Inflammatory macrophage treated with lipopolysaccharide for 1 hour (primary cell): ENCODE measurements at places on chromosomes 3 and 15.

DNA sequence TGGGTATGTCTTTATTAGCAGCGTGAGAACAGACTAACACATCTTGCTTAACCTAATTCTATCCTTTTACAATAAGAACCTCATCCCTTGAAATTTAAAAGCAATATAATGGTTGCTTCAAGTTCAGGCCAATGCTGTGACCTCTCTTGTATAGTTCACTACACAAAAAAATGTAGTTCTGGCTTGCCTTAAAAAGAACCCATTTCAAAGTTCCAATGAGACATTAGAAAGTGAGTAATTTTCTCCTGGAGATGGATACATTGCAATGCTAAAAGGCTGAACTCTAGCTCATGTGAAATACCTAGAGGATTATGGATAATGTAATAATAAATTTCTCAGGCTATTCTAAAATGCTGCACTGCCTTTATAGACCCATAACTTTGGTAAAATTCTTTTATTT, 47.8 kb downstream of the ATP13A4 start:
- DNase-seq, result no peak

GRCh38 chr15:71290881-71291635, 175.8 kb downstream of the THSD4 start:
- DNase-seq, result no peak

- no peak for DNase-seq
Measured at GRCh38 chr3:24259901-24260512, 234.6 kb downstream of the THRB start.

GRCh38 chr3:156787926-156788663, 38.1 kb upstream of the LEKR1 start:
- DNase-seq, result peak; percentile 35

GRCh38 chr3:69385123-69385722, 665 bp downstream of the FRMD4B start:
- DNase-seq, result no peak

DNA sequence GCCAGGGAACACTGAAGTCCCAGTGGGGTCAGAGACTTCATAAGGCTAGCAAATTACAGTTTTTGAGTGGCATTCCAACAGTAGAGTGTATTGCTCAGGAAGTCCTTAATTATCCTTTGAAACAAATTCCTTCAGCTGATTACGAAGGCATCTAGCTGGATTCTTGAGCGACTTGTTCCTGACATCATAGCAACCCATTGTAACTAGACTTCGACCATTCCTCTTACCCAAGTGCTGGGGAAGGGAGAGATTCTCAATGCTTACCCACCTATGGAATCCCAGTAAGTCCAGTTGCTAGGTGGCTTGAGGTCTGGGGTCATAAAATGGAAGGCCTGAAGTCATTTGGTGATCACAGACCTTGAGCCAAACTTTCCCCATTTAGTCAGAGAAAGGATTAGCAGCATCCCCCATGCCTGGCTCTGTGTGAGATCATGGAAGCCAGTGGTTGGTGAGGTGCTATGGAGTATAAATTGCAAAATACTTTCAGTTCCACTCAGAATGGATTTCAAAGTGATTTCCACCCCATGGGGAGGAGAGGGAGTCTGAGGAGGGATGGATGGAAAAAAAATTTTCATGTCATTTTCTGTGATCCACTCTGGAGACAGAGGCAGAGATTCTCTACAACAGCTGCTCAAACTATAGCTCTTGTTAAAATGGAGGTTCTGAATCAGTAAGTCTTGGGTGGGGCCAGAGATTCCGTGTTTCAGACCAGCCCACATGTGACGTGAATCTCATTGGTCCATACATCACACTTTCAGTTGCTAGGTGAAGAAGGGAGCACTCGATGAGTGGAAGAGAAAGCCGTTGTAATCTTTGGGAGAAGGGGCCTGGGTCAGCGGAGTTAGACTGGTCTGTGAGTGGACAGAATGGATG, 45.7 kb downstream of the CD86 start:
- DNase-seq, result peak; percentile 52

GRCh38 chr15:41943543-41944312, 28.6 kb downstream of the EHD4 start:
- DNase-seq, result no peak

DNA sequence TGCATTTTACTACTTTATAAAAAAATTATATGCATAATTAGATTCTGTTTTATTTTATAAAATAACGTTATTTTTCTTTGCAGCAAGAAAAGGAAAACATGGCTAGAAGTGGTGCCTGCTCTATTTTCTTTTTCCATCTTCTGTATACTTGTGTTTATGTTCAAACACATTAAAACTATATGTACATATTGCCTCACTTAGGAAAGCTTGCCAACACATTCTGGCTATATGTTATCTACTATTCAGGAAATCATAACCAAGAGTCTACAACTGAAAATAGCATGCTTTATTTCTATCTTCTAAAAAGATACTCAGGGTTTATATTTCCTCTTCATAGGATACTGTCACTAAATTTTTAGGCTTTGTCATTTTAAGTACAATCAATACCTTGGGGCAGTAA, 90.2 kb upstream of the KCNMB2 start:
- DNase-seq, result no peak

GRCh38 chr15:86193716-86194380, 114.2 kb downstream of the AGBL1 start:
- no peak for DNase-seq

DNA sequence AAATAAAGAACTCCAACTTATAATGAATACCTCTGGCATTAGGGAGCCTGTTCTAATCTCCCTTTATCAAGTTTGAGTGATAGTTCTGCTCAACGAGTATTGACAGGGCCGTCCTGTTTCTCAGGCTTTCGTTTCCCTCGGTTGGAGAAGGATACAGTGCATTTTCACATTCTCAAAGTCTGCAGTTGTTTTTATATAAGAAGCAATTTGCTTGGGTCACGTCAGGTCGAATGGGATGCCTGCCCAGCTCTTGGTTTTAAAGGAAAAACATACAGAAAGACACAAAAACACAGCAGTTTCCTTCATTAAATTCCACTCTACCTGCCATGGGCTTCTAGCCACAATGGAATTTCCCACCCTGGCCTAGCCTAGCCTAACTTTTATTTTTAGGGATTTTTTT, 366.3 kb downstream of the TIGIT start:
- DNase-seq, result no peak

- no peak for DNase-seq
Measured at GRCh38 chr15:80512726-80513660, 108.8 kb downstream of the ARNT2 start.

DNA sequence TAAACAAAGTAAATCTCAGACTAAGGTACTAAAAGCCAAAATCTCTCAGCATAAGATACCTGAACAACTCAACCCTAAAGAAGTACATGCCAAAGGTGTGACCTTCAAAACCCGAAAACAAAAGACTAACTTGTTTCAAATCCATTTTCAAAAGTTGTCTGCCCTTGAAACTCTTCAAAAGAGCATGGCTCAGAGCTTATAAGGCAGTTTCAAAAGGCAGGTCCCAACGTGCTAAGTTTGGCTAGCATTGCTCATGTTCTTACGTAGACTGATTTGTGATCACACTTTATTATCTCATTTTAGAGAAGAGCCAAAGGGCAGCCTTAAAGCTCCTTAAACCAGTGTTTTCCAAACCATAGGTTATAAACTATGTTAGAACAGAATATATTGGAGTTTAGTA, 112.2 kb downstream of the FEZF2 start:
- no peak for DNase-seq

- no peak for DNase-seq
Measured at GRCh38 chr15:57255751-57256341, 120.5 kb upstream of the CGNL1 start.

DNA sequence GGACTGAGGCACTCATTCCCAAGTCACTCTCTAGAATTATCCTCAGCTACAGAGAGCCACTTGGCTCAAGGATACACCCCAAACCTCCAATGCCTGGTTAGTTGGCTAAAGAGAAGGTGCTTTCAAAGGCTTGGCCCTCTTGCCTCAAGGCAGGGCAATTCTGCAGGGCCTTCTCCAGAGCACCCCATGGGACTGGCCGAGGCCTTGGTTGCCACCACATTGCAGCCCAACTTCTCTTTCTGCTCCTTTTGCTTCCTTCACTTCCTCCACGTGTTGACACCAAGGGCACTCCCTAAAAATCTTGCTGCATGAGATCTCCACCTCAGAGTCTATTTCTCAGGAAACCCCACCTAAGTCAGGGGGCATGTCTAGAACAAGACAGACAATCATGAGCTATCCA, 36.7 kb downstream of the MEGF11 start:
- DNase-seq, result peak; percentile 3

DNA sequence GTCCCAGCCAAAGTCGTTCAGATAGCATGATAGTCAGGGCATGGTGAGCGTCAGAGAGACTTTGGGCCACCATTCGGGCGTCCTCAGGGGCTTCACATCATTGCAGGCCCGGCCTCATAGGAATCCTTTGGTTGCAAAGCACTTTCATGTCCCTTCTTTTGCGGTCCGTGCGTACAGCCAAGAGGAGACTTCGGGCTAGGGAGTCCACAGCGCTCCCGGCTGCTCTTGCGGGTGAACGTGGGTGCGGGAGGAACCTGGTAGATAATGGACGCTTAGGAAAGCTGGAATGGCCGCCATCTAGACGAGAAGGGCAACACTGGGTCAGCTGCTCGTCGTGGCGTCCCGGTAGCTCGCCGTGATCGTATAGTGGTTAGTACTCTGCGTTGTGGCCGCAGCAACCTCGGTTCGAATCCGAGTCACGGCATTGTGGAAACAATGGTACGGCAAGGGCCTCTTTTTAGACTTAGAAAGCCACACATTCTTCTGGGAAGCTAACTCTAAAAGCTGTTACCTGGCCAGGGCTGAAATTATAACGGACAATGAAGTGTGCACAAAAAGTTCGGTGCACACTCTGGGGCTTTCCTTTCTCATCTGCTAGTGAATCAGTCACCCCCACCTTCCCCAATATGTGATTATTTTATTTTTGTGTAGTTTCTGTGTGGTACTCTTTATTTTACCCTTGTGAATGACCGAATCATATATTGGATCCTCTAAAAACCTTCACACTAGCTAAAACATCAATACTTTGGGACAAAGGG, 13.2 kb upstream of the SHF start:
- DNase-seq, result peak; percentile 66

GRCh38 chr15:39078026-39078425, 502.9 kb upstream of the THBS1 start:
- no peak for DNase-seq

- no peak for DNase-seq
Measured at GRCh38 chr3:38318766-38319671, 27.6 kb upstream of the XYLB start.

DNA sequence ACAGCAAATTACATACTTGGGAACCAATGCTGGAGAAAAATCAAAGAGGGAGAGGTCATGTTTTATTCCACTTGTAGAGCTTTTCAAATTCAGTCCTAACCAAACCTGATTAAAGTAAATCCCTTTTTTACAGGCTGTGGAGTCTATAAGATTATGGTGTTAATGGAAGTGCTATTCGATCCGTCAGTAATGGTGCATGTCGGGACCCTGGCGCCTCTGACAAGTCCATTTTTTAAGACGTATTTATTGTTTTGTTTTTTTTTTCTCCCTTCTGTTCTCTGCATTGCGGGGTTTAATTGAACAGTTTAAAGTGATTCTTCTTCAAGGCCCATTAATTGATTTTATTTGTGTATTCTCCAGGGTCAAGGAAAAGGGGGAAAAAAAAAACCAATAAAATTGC, 725.9 kb downstream of the TUSC7 start:
- DNase-seq, result no peak
